ENCODE measurements at places on chromosomes 6 and 20.

- DNase-seq, result no peak
These were observed 41.5 kb upstream of the RNF24 start for GRCh38 chr20:4056880-4057279.

GRCh38 chr20:50848846-50849673, 54.2 kb downstream of the BCAS4 start:
- DNase-seq, result no peak

- DNase-seq, result peak; percentile 70
These were observed 13.5 kb upstream of the TBX18 start for GRCh38 chr6:84777888-84778287.

- DNase-seq, result no peak
These were observed 87.0 kb downstream of the YTHDF1 start for GRCh38 chr20:63128956-63129355.

DNA sequence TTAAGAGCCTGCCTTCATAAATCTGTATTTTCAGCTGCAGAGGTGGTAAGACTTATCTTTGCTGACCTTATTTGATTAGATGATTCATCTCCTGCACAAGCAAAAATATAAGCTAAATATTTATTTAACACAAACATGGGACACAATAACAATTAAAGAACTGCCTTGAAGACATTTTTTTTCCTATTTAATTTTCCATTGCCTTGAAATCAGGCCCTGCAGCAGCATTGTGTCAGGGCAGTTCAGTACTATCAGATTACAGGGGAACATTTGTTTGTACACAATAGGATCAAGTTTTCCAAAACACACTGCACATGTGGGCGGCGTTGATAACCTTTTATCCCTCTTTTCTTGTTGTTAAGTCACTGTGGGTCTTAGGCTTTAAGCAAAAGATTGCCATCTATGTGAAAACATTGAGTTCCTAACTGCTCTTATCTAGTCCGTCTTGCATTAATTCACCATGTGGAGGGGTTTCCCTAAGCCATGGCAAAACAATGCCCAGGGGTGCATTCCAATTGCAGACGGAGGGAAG, 7.4 kb downstream of the ADGRF5 start:
- no peak for DNase-seq

- DNase-seq, result peak; percentile 99
These were observed 42.3 kb downstream of the HIVEP2 start for GRCh38 chr6:142902636-142903053.

DNA sequence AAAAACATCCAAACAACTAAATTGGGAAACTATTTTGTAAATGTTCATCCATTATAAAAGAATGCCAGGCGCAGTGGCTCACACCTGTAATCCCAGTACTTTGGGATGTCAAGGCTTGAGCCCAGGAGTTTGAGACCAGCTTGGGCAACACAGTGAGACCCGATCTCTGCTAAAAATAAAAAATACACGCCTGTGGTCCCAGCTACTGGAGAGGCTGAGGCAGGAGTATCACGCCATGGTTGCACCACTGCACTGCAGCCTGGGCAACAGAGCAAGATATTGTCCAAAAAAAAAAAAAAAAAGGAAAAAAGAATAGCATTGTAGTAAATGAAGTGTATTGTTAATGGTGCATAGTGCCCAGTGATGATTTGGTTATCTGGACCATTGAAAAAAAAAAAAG, 38.7 kb downstream of the FKBP5 start:
- DNase-seq, result no peak

DNA sequence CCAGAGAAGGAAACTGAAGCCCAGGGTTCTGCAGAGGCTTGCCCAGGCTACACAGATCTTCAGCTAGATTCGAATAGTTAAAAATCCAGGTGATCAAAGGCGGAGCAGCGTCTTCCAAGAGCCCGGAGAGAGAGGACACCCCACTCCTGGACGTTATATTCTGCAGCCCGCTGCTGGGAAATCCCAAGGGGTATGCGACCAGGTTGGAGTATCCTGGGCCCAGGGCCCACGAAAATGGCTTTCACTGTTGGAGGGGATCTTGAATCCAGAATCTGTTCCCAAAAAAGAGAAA, 44.9 kb upstream of the HLA-E start:
- no peak for DNase-seq

DNA sequence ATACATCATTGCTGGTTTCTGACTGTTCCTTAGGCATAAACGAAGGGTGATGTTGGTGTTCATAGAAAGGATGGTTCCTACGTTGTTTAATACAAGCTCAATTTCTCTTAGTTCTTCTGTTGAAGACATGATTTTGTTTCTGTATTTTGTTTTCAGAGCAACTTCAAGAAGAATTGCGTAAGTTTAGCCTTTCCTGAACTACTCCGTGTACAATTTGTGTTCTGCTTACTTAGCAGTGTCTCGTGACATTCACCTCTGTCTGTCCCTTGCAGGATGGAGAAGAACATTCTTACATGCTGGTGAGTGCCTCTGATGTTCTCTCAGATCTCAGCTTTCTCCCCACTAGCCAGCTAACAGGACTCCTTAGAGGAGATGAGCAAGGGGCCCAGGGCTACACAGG, 7.6 kb downstream of the BTN2A2 start:
- DNase-seq, result no peak
